ENCODE measurements at places on chromosomes 3 and 15. TPM values are rescaled to one million over a fixed set of nuclear protein-coding genes. Genes with fewer than 3 reads are reported as not detected.

The ZNF502 gene
- 4.8 TPM for total RNA-seq

The PRTG gene
- 4.4 TPM for total RNA-seq

The GRAMD1C gene
- 32.2 TPM for total RNA-seq

The CCR2 gene
- total RNA-seq = not detected

The SAXO2 gene
- total RNA-seq = 0.40 TPM

The CCNB2 gene
- 94.9 TPM for total RNA-seq

The ZFAND6 gene
- 126 TPM for total RNA-seq

The SKOR1 gene
- 0.07 TPM for total RNA-seq

The AGBL1 gene
- not detected for total RNA-seq

The FAM174B gene
- 0.66 TPM for total RNA-seq

The KLHL40 gene
- total RNA-seq = under 0.01 TPM

The NANOGP8 gene
- total RNA-seq = not detected

The IGF2BP2 gene
- 150 TPM for total RNA-seq

The AMT gene
- 0.66 TPM for total RNA-seq

The ZKSCAN7 gene
- total RNA-seq = 0.66 TPM

The KNG1 gene
- total RNA-seq = not detected
